ENCODE measurements at places on chromosomes 4 and X.

DNA sequence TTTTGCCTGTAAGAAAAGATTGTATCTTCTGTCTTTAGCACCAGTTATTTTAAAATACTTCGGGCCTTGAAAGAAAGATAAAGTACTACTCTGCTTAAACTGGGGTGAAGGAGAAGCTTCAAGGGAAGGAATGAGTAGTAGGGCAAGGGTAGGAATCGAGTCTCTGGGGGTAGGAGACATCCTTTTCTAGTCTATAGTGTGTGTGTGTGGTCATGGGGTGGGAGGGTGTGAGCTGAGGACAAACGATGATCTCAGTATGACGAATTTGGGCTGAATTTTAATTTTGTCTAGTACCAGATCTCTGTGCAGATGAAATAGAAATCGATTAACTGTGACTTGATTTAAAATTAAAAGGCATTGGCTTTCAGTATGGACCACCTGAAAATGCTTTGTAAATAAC lies 3.3 kb upstream of the MYOZ2 start:
- DNase-seq, result no peak

GRCh38 chrX:17082831-17083230 lies 136.4 kb downstream of the REPS2 start:
- no peak for DNase-seq

DNA sequence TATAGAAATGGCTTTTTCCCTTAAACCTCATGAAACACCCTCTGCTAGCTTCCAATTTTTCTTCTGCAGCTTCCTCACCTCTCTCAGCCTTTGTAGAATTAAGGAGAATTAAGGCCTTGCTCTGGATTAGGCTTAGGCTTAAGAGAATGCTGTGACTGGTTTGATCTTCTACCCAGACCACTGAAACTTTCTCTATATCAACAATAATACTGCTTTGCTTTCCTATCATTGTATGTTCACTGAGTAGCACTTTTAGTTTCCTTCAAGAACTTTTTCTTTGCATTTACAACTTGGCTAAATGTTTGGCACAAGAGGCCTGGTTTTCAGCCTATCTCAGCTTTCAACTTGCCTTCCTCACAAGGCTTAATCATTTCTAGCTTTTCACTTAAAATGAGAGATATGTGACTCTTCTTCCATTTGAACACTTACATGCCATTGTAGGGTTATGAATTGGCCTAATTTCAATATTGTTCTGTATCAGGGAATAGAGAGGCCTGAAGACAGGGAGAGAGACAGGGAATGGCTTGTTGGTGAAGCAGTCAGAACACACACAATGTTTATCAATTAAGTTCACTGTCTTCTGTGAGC lies 28.2 kb downstream of the TMEM154 start:
- DNase-seq, result no peak

- no peak for DNase-seq
These were observed 133.5 kb upstream of the MED14 start for GRCh38 chrX:40868868-40869267.

DNA sequence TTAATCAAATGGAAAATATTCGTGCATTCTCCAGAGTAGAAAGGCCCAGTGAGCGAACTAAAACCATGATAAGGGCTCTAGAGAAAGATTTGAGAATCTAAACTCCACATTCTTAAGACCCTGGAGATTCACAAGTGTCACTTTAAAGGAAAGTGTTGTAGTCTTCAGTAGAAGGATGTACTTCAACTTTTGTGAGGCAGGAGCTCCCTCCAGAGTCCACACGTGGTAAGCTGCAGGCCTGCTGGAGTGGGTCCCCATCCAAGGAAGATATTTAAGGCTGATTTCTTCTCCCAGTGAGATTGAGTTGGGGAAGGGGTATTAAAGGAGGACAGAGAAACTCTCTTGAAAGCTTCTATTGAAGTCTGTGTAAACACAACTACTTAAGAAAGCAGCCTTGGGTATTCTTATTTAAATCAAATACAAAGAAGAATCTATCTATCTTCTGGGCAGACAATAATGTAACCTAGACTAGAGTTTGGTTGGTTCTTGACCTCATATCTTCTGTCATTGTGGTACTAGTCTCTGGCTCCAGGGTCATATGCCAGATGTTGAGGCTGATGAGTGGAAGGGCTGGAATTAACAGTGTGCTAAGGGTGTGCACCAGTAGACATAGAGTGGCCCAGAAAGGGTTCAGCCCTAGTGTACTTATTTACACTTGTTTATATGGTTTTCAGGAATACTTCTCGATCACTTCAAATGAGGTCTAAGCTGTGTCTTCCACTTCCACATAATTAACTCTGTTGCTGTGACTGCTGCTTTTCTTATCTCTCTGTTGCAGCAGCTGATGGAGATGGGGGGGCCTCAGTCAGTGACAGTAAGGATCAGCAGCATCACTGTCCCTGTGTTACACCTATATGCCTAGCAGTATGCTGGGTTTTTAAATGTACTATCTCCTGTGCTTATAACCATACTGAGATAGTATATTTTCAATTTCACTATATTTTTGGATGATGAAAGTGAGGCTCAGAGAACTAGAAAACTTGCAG lies 76.1 kb downstream of the HMGB2 start:
- peak; percentile 45 for DNase-seq

GRCh38 chrX:29419774-29420553 lies 795.4 kb upstream of the MAGEB2 start:
- no peak for DNase-seq

DNA sequence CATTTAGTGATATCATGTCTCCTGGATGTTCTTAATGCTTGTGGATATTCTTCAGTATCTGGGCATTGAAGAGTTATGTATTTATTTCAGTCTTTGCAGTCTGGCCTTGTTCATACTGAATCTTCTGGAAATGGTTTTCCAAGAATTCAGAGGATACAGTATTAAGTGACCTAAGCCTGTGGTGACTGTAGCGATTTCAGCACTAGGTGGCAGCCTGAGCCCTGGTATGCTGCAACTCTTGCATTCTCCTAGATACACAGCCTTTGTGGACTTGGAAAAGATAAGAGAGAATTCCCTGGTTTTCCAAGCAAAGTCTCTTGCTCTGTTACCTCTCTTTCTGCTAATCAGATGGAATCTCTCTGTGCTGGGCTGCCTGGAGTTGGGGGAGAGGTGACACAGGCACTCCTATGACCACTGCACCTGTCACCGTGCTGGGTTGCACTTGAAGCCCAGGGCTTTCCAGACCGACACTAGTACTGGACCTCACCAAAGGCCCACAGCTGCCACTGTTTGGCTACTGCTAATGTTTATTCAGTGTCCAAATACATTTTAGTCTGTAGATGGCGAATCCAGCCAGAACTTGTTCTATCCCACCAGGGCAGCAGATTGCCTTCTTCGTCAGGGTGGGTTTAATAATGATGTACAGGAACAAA lies 19.3 kb upstream of the SPIN2A start:
- DNase-seq, result no peak

DNA sequence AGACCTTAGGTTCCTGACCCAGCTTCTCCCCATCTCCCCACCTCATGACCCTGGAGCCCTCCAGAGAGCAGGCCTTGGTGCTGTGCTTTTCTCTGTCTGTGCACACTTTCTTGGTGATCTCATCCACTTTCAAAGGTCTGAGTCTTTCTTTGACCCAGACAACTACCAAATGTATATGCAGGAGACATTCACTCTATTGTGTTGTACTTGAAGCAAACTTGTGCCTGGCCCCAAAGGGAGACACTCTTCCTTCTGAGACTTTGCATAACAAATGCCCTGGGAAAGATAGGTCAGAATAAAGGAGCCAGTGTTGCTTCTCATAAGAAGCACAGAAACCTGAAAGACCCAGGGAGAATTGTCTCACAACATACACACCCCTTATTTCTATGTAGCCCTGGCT lies 54.3 kb upstream of the TLR2 start:
- no peak for DNase-seq

- no peak for DNase-seq
These were observed 15.3 kb downstream of the ARL13A start for GRCh38 chrX:100984818-100985217.

GRCh38 chr4:83604321-83604720 lies 68.4 kb downstream of the GPAT3 start:
- DNase-seq, result peak; percentile 90

DNA sequence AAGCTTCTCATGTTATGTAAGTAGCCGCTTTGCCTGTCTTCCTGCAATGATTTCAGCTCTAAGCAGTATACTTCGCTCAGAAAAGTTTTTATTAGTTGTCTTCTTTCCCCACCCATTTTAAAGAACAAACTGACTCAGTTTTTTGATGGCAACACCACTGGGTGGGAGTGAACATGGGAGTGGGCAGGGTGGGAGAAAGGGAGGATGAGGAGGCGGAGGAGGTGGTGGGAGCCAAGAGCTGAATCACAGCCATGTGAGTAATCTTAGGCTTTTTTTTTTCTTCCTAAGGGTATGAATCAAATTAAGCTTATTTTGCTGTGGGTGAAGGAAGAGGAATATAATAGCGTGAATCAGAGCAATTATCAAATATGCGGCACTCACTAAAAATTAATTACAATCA lies 574.3 kb upstream of the DIPK2B start:
- DNase-seq, result peak; percentile 75

DNA sequence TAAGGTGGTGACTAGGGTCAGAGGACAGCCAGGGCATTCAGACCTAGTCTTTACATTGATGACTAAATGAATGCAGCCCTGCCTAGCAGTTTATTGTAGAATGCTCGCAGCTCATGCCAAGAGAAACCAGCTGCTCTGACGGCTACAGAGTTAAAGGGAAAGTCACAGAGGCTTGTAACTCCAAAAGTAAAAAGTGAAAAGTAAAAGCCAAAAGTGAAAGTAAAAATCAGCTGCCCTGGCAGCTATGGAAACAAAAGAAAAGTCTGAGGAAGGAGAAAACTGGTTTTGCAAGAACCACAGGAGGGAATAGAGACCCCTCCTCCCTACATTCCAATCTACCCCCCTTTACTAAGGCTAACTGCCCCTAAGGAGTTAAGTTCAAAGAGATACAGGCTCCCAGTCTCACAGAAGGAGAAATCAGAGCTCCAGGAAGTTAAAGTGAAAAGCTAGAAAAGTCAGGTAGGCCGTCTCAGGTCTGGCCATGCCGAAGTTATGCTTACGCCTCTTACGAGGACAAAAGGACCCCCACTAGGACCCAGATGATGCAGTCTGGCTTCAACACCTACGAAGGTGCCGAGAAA lies 6.0 kb downstream of the GAGE10 start:
- DNase-seq, result peak; percentile 3

DNA sequence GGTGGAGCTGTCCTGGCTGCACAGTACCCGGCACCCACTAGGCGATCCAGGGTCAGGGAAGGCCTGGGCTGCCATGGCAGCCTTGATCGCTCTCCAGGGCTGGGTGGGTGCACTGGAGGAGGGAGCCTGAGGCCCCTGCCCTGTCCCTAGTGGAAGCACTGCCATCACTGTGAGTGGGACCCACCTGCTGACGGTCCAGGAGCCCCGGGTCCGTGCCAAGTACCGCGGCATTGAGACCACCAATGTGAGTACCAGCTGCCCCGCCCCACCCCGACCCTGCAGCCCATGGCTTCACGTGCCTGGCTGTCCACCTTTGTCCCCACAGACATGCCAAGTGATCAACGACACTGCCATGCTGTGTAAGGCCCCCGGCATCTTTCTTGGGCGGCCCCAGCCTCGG lies 8.8 kb downstream of the PLXNA3 start:
- no peak for DNase-seq

DNA sequence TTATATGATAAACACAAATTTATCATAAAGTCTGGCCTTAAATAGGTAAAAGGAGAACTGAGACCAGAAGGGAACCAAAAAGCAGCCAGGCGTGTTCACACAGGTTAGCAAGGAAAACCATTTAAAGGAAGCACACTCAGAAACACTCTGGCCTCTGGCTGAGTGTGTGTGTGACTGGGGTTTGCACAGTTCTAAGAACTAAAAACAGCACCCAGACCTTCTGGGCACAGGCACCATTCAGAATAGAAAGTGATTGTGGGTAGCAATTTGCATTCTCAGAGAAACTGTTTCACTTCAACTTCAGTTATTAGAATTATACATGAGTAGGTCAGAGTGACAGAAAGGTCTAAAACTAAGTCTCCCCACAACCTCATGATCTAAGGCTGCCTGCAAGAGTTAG lies 10.0 kb downstream of the GPR82 start:
- no peak for DNase-seq

- no peak for DNase-seq
These were observed 432.3 kb upstream of the ATOH1 start for GRCh38 chr4:93396272-93396671.

GRCh38 chrX:121008920-121009319 lies 23.4 kb upstream of the CT47A1 start:
- DNase-seq, result no peak

DNA sequence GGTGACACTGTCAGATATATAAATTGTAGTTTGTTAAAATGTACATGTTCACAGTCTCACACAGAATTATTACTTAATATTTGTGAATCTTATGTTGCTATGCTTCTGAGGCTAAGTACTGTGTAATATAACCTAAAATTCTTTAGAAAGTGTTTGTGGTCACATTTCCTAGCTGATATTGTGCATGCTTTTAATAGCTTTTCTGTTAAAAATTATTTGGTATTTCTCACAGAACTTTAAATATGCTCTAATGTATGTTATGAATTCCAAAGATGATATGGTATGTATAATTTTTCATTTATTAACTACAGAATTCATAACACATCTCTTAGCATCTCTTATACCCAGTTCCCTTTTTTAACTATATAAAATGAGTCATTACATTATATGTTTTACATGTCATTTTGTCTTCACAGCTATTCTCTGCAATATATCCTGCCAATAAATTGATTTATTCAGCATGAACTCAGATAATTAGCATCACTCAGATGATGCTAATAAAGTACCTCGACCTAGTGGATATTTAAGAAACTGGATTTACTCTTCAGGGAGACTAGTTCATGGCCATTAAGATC lies 9.3 kb downstream of the PTPN13 start:
- no peak for DNase-seq

GRCh38 chr4:3243136-3243780 lies 5.7 kb upstream of the MSANTD1 start:
- no peak for DNase-seq

- DNase-seq, result no peak
These were observed 55.8 kb downstream of the XAGE2 start for GRCh38 chrX:52424656-52425055.

DNA sequence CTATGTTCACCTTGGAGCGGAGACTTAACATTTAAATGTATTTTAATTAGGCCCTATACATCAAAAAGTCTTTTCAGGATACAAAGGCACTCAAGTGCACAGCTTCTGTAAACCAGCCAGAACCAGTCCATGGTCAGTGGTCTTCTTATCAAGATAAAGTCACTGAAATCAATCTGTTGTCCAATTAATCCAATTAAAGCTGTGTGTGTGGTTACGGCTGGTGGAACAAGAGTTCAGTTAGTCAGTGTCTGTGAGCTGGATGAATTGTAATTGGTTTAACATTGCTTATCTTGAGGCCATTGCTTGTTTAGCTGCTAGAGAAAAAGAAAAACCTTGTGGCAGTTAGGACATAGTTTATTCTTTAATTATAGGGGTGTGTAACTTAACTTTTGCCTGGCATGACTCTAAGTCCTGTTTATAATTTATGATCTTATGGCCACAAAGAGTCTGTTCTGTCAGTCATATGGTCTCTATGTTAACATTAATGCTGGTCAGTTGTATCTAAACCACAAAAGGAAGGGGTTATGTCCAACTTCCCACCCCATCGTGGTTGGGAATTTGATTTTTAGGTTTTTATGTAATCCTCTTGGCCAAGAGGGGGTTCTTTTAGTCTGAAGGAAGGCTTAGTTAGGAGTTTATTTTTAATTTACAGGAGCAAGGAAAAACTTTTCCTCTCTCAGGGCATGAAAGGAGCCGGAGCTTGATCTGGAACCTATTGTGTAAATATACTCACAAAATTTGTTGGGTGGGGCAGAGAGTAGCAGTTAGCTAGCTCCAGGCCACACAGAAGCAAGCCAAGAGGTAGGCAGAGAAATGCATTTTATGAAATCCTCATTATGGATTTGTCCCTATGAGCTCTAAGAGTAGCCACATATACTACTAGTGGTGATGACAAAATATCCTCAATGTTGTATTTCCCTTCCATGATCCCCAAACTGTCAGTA lies 665.7 kb upstream of the ACTRT1 start:
- no peak for DNase-seq
